ENCODE measurements at places on chromosomes 11 and 22. TPM values are rescaled to one million over a fixed set of nuclear protein-coding genes. Genes with fewer than 3 reads are reported as not detected.

OR52A1 gene
- not detected for total RNA-seq

DNA sequence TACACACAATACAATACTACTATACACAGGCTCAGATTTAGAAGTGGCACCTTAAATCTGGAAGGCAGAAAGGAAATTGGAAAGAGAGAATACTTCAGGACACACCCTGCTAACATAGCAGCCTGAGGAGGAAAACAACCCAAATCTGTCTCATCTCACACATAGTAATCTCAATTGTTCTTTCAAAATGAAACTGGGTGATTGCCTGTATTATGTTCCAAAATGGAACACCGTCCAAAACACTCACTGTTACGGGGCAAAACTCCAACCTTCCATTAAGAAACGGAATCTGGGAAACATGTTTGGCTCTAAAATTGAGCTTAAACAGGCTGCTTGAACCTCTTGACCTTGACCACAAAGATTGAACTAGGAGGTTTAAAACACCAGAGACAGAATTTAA is 572.6 kb downstream of the OPCML start:
- no peak for DNase-seq

- DNase-seq = no peak
Measured at GRCh38 chr11:122779047-122779629, 59.2 kb upstream of the CRTAM start.

DNA sequence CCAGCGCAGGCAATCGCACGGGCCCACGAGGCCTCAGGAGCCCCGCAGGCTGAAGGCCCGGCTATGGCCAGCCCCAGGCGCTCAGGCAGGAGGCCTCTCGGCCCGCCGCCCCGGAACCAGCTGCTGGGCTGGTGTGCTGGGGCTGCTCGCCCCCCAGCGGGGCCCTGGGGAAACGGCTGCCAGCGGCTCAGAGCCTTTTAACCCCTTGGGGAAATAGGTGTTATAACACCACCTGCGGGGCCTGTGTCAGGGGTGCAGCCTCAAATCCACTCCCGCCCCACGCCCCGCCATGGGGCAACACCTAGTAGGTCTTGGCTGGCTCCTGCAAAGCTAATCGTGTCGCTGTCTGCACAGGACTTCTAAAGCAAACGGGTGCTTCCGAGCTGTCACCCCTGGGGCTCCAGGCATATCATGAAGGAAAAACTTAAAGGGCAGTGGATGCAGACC is 237.4 kb downstream of the TTC28 start:
- no peak for DNase-seq
